ENCODE measurements at places on chromosomes 13 and 19. TPM values are rescaled to one million over a fixed set of nuclear protein-coding genes. Genes with fewer than 3 reads are reported as not detected.
A peak's percentile ranks its signal among the peaks of the same experiment; 100 is the strongest.

DNA sequence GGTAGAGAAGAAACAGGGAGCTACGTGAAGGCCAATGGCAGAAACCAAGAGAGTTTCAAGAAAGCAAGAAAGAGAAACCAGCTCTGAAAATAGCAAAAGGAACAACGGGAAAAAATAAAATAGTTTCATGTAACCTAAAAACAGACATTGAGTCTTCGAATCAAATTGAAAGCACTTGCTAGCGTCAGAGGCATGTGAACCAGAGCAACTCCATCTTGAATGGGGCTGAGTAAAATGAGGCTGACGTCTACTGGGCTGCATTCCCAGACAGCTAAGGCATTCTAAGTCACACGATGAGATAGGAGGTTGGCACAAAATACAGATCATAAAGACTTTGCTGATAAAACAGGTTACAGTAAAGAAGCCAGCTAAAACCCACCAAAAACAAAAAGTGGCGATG, 7.3 kb upstream of the PMIS2 start:
- DNase-seq = no peak

DNA sequence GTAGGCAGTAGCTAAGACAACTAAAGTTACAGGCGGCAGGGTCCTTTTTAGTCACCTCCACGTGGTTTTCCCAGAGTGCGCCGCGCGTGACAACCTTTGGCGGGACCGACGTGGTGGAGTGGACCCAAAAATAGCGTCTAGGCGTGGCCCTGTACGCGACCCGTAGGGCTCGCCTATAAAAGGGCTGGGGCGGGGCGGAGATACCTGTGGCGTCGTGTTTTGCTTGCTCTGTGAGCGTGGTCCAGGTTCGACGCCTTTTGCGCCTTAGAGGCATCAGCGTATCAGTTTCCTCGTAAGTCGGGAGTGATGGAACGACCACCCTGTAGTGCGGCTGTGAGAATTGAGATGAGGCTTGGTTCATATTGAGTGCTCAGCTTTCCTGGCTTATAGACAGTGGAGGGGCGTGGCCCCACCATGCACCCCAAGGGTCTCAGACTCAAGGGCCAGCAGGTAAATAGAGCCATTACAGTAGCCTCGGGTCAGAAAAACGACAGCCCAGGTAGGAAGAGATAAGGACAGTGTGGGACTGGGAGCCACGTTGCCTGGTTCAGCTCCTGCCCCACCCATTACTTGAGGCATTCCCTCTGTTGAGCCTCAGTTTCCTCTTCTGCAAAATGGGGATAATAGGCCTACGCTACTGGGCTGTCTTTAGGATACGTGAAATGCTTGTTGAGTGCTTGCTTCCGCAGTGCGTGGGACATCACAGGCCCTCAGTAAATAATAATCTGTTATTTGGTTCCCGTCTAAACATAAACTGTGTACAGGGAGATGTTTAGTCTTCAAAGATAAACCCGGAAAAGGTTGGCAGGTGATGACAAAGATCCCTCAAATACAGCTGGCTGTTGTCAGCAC, 693 bp upstream of the TMED1 start:
- no peak for DNase-seq

GRCh38 chr19:873561-874041, 14.1 kb downstream of the CFD start:
- no peak for DNase-seq

GRCh38 chr13:95246292-95247082, 54.8 kb downstream of the ABCC4 start:
- no peak for DNase-seq

GRCh38 chr13:88066847-88067246, 395.7 kb downstream of the SLITRK5 start:
- no peak for DNase-seq

Gene CLASRP
- total RNA-seq = 11.2 TPM

Gene PRKCG
- 0.32 TPM for total RNA-seq

DNA sequence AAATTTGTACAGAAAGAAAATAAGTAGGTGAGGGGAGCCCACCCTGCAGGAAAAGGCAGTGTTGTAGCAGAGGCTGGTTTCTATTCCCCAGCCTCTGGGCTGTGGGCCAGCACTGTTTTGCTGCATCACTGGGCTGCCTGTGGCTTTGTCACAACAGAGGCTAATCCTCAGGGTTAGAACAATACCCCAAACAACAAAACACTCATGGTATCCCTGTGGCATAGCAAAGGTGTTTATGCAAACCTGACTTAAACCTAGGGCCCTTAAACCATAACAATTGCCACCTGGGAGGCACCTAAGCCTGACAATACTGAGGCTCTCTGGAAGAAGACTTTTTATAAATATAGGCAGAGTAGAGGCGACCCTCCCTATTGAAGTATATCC, 314.7 kb downstream of the OLFM4 start:
- no peak for DNase-seq

Gene TFDP1
- total RNA-seq = 44.4 TPM

DNA sequence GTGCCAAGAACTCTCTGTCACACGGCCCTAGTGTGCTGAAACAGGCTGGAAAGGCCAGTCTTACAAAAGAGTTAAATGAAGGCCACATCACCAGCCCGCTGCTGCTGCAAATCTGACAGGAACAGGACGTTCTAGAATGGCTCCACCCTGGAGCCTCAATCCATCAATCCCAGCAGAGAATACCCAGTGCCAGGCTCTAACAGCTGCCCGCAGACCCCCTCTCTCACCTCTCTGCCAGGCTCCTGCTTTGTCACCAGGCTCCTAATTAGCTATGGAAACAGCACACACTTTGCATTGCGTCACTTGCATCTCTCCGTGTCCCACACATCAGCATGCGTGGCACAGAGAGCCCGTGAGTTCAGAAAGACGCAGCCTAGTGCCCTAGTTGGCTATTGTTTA, 314.1 kb downstream of the FOXO1 start:
- DNase-seq = no peak

GRCh38 chr13:58495668-58496067, 864.1 kb downstream of the PCDH17 start:
- DNase-seq = no peak

DNA sequence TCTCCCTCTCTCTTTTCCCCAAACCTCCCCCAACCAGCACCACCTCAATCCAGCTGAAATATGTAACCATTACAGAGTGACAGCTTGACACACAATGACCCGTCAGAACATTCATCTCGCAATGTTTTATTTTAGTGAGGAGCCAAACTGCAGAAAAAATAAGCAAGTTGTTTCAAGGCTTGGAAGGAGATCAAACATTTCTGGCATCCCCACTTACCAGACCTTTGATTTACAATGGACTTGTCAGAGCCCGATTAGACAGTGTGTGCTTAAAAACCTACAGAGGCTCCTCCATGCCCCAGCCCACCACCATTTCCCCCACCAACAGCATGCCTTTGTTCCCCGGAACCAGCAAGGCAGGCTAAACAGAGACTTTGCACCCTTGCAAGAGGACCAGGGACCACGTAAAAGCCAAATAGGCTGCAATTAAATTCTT, 382.8 kb upstream of the ZNF507 start:
- DNase-seq = peak; percentile 85

Gene PRX
- 3.2 TPM for total RNA-seq

Gene CDC42EP5
- 31.4 TPM for total RNA-seq

GRCh38 chr13:79722885-79723445, 242.0 kb downstream of the NDFIP2 start:
- no peak for DNase-seq

DNA sequence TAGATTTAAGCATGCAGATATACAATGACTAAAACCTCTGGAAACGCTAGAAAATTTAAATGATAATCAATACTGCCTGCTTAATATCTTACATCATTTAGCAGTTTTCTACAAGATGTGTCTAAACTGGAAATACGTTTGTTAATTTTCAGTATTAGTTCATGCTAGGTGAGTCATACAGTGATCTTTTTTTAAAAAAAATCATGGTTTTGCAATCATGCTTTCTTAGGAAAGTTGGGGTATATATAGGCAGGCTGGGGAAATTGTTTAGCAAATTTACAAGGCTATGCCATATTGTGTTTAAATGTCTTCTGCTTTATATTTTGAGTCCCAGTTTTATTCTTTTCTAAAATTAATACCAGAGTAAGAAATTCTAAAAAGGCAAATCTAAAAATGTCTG, 245.4 kb upstream of the SPRY2 start:
- DNase-seq = no peak

- DNase-seq = no peak
Measured at GRCh38 chr13:52924289-52925148, 76.1 kb upstream of the PCDH8 start.

Gene FCGBP
- total RNA-seq = 7.7 TPM

Gene KCNRG
- 3.5 TPM for total RNA-seq

GRCh38 chr13:67509018-67509417, 278.9 kb upstream of the PCDH9 start:
- no peak for DNase-seq

DNA sequence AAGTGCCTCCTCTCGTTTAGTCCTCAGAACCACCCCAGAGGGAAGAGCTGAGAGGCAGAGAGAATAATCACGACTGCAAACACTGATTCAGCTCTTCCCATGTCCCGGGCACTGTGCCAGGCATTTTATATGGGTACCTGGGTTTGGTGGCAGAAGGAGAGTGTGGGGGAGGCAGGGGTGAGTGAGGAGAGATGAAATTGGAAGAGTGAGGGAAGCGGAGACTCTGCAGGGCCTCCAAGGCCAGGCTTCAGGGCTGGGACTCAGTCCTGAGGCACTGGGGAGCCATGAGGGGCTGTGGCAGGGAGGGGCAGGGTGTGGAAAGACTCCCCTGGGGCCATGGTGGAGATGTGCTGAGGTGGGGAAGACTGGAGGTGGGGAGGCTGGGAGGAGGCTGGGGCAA, 8.7 kb downstream of the SYNGR4 start:
- peak; percentile 29 for DNase-seq

Gene ZNF284
- 5.7 TPM for total RNA-seq
